ENCODE measurements at places on chromosomes 4 and X.

- DNase-seq, result no peak
Measured at GRCh38 chr4:140955641-140956040, 177.6 kb downstream of the RNF150 start.

DNA sequence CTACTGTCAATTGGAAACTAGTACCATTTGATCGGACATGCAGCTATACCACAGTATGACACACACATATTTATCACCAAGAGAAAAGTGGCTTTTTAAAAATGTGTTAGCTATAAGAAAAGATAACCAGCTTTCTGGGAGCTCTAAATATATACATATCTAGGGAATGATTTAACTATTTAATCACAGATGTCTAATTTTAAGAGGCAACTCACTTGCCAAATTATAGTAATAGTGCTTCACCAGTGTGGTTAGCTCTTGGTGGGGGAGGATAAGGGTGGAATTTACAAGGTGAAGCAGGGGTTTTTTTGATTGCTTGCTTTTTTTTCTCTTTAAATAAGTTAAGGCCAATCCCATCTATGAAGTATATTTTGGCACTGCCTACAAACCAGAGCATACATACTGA, 547.7 kb upstream of the DIPK2B start:
- no peak for DNase-seq

GRCh38 chrX:130086447-130087206, 23.7 kb downstream of the ELF4 start:
- DNase-seq, result no peak

GRCh38 chrX:129958814-129959492, 23.5 kb upstream of the BCORL1 start:
- no peak for DNase-seq

DNA sequence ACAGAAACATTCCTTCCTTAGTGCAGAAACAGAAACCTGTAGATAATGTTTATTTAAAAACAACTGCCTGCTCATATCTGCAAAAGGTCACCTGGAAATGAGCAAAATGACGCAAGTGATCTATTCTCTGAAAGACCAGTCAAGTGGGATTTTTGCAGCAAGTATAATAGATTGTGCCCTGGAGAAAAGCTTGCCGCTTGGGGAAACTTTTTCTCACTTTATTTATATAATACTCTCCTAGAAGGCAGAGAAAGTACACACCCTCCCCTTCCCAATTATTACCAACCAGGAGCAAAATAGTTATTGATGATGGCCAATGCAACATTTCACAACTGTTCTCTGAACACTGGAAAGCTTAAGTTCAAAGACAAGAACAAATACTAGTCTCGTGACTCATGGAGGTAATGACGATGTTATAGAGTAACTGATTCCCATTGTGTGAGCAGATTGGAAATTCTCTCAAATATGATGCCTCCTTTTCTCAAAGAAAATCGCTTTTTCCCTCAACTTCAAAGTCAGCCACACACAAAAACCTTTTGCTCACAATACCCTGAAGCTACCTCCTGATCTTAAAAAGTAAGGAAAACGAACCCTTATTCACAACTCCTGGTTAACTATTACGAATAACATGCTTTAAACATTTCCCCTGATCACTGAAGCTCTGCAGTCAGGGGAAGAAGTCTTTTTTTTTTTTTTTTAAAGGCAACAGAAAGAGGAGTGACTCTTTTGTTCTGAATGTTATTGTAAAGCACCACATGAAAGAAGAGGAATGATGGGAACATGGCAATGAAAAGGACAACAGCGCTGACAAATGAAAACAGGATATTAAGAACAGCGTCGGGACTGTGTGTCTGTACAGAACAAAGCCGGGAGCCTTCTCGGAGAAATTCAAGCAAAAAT, 41.0 kb downstream of the MID1 start:
- no peak for DNase-seq

DNA sequence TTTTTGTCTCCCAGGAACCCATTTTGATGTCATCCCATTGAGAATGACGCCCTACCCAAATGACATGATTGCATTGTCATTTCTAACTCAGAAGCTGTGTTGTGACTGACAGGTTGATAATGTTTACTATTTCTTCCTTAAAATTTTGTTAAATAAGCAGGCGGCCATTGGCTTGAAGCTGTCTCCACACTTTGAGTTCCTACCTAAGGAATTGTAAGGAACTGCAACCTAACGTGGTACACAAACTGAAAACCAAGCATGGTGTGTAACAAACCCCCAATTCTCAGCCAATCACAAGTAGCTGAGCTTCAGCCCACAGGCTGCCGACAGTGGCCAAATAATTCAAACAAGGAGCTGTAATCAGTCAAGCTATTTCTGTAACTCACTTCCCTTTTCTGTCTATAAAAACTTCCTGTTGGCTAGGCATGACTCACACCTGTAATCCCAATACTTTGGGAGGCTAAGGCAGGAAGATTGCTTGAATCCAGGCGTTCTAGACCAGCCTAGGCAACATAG, 2.9 kb upstream of the MND1 start:
- DNase-seq, result no peak

GRCh38 chr4:67428819-67429218, 116.5 kb downstream of the CENPC start:
- no peak for DNase-seq

Data from femur (tissue), 1 donor.